Kidney epithelial cell (primary cell): ENCODE measurements at places on chromosomes 16 and 17.

- peak; percentile 55 for DNase-seq
Measured at GRCh38 chr17:48055531-48056245, 7.5 kb downstream of the NFE2L1 start.

- DNase-seq, result no peak
Measured at GRCh38 chr16:85360323-85361277, 248.3 kb upstream of the CIBAR2 start.

- no peak for DNase-seq
Measured at GRCh38 chr16:81636298-81636993, 142.6 kb upstream of the PLCG2 start.

DNA sequence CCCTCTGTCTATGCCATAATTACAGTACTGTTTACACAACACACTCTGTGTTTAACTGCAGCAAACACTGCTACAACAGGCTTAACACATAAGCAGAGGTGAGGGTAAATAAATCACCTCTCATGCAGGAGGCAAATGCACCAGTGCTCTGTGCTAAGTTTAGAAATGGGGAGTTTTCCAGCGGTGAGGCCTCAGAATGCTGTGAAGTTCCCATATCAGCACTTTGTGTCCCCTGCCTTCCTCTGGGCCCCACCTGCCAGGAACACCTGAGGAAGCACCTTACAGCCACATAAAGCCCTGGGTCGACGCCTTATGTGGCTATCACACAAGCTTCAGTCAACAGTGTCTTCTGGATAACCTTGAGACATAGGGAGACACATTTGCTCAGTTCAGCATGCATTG is 304.5 kb downstream of the HAPSTR1 start:
- no peak for DNase-seq

GRCh38 chr17:35752945-35753764 is at the start of gene GAS2L2:
Gene GAS2L2, minus strand, starts transcription at chr17:35753239. Its CDS starts 389 bp downstream, at chr17:35752850.
- no peak for DNase-seq

GRCh38 chr17:55672585-55673501 is 49.8 kb downstream of the TMEM100 start:
- no peak for DNase-seq

GRCh38 chr16:16982614-16983013 is 488.1 kb downstream of the XYLT1 start:
- no peak for DNase-seq

GRCh38 chr17:62076864-62077788 is 12.0 kb upstream of the MED13 start:
- DNase-seq, result no peak

GRCh38 chr16:55379876-55380390 is 55.9 kb downstream of the IRX6 start:
- DNase-seq, result no peak

GRCh38 chr16:56312028-56312300 is 113.4 kb downstream of the AMFR start:
- DNase-seq, result no peak

DNA sequence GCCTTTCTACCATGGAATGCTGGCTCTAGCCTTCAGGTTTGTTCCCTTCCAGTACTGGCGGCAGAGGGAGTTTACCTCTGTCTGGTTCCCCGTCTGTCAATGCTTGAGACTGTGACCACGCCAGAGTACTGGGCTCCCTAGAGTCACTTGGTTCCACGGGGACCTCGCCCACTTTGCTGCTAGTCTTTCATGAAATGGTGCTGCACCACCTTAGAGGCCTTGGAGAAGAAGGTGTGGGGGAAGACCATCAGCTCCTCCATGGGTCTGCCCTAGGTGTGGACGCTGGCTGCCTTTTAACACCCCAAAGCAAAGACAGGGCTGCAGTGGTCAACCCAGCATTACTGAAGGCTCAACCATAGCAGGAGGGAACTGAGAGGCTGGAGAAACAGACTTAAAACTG is 55.3 kb upstream of the KSR1 start:
- no peak for DNase-seq

DNA sequence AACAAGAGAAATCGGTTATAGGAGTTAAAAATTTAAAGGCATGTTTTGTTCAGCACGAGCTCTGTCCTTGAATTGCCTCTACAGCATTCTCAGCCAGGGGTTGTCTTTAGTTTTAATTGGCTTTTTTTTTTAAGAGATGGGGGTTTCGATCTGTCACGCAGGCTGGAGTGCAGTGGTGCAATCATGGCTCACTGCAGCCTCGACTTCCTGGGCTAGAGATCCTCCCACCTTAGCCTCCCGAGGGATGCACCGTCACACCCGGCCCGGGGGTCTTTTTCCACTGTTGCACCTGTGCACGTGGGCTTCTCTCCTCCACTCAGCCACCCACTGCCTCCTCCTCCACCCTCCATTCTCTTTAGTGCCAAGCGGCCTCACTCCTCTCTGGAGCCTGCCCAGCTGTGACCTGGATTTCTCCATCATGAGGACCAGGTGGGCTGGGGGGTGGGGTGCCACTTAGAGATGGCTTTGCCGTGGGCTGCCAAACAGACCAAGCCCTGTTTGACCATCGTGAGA is 106.8 kb upstream of the SEC14L1 start:
- DNase-seq, result no peak

GRCh38 chr17:79317916-79318315 is 243.3 kb downstream of the ENGASE start:
- DNase-seq, result no peak

GRCh38 chr17:12998461-12998860 is 19.4 kb downstream of the ELAC2 start:
- DNase-seq, result no peak

- no peak for DNase-seq
Measured at GRCh38 chr17:4858882-4859260, 25.7 kb downstream of the MINK1 start.

- no peak for DNase-seq
Measured at GRCh38 chr17:61250335-61250890, 149.2 kb upstream of the TBX2 start.

- no peak for DNase-seq
Measured at GRCh38 chr16:7566360-7566759, 233.7 kb downstream of the RBFOX1 start.

DNA sequence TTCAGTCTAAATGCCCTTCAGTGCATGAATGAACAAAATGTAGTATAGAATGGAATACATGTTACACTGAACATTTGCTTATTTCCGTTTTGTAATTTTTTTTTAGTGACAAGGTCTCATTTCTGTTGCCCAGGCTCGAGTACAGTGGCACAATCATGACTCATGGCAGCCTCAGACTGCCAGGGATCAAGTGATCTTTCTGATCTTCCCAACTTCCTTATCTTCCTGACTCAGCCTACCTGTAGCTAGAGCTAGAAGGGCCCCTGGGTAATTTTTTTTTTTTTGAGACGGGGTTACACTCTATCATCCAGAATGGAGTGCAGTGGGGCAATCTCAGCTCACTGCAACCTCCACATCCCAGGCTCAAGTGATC is 7.3 kb upstream of the SLX4 start:
- no peak for DNase-seq

DNA sequence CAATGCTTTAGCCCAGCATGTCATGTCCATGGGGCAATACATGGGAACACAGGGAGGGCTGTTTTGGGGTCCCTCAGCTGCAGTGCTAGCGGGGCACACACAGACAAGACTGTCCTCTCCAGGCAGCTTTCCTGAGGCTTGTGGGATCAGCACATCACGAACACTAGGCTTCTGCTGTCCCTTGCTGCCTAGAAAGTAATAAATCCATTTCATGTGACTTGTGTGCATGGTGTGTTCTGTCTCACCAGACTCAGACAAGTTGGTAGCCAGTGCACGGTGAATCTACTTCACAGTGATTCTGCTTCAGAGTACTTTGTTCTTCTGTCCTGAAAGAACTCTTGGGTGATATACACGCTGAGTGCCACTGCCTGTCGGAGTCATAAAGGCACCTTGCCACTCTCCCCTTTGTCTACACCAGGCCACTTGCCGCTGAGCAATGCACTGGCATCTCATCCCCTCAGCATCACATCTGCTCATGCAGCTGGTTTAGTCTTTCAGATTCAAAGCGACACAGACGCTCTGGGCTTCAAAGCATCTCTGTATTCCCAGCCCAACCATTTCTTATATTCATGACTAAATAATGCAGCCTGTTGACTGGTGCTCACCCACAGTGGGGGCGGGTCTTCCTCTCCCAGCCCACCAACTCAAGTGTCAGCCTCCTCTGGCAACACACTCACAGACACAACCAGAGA is 95.2 kb upstream of the COX10 start:
- DNase-seq, result no peak

GRCh38 chr16:30664616-30665109 is 6.4 kb downstream of the FBRS start:
- DNase-seq, result no peak

GRCh38 chr16:48158296-48158695 is 2.5 kb upstream of the ABCC12 start:
- DNase-seq, result peak; percentile 54

- DNase-seq, result no peak
Measured at GRCh38 chr16:11285842-11286241, 4.7 kb upstream of the PRM1 start.

- no peak for DNase-seq
Measured at GRCh38 chr17:51481370-51481769, 221.0 kb downstream of the UTP18 start.

GRCh38 chr16:80666378-80667250 is 125.8 kb downstream of the DYNLRB2 start:
- DNase-seq, result no peak

DNA sequence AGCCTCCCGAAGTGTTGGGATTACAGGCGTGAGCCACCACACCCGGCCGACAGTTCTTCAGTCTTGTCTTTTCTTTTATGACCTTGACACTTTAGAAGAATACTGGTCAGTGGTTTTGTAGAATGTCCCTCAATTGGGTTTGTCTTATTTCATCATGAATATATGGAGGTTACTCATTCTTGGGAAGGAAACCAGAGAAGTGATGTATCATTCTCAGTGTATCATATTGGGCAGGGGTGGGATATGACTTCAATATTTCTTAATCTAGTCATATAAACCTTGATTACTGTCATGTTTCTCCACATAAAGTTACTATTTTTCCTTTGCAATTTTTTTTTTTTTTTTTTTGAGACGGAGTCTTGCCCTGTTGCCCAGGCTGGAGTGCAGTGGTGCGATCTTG is 36.9 kb downstream of the SNTB2 start:
- DNase-seq, result no peak

DNA sequence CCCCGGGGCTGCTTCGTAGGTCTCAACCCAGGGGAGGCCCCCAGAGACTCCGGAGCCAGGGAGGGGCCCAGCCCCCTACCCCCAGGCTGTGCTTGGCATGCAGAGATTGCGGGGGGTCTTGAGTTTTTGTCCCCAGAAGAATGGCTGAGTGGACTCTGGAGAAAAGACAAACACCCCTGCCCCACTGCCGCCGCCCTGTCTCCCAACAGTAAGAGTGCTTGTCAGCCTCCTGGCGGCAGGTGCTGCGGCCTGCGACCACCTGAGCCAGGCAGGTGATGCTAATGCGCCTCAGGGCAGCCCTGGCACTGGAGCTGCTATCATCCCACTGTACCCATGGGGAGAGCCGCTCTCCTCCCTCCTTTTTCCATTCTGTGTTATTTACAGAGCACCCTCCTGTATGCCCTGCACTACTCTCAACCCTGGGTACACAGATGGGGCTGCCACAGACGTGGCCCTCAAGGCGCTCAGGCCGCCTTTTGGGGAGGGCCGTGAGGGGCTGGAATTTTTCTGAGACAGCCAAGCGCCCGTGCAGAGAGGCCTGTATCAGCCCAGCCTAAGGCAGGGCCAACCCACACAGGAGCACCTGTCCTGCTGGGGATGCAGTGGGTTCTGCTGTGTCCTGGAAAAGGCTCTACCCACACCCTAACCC is 2.6 kb upstream of the IL17C start:
- DNase-seq, result no peak

- DNase-seq, result no peak
Measured at GRCh38 chr16:2009164-2009711, 383 bp downstream of the ZNF598 start.

DNA sequence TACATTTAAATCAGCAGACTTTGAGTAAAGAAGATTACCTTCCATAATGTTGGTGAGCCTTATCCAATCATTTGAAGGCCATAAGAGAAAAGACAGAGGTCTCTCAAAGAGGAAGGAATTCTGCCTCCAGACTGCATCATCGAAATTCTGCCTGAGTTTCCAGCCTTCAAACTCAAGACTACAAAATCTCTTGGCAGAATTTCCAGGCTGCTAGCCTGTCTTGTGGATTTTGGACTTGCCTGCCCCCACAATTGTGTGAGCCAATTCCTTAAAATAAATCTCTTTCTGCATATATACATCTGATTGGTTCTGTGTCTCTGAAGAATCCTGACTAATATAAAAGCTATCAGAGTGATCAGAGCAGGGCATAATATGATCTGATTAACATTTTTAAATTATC is 216.6 kb upstream of the CPHXL start:
- no peak for DNase-seq

- DNase-seq, result no peak
Measured at GRCh38 chr17:16001226-16001897, 1.7 kb downstream of the TTC19 start.

DNA sequence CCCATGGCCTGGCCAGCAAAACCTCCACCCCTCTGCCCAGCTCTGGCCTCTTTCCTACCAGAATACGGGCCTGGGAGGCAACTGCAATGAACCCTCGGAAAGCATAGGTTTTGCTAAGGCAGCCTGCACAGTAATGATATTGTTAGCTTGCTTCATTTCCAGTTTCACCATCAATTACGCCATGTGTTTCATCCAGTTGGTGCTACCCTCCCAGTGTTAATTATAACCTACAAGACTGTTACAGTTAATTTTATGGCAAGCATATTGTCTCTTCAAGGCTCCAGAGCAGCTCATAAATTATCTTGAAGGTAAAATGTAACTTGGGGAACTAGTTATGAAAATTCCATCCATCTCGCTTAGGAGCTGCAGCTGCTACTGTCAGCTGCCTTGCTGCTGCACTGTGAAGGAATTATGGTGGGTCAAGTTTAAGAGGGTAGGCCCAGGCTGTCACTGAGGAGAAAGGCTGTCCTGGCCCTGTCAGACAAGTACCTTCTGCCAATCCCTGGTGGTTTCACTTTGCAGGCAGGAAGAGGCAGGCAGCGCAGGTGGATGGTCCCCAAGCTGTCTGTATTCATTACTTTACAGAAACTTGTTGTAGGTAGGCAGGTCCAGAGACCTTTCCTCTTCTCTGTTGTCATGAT is 242.9 kb downstream of the FTO start:
- DNase-seq, result no peak

- DNase-seq, result no peak
Measured at GRCh38 chr17:1896243-1897104, 66.7 kb downstream of the RPA1 start.

DNA sequence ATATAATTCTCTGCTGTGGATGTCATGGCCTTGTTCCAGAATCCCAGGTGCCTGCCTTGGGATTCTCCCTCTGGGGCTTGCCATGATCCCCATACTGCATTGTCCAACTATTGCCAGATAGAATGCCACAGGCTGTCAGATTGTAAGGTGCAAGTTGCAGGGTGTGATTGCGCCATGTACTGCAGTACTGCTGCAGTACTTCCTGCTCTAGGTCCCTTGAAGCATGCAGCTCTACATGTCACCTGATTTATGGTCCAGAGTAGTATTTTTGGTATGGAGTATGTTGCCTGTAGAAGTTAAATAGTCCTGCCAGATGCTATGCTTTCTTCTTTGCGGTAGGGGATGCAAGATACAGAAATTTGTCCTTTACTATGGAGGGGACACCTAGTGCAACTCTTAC is 7.0 kb upstream of the SLFN5 start:
- DNase-seq, result no peak
